Spinal cord (tissue), 10 donors: ENCODE measurements at places on chromosomes 7 and 10.

GRCh38 chr7:112619343-112619742 is 138.6 kb downstream of the LSMEM1 start:
- DNase-seq = no peak

DNA sequence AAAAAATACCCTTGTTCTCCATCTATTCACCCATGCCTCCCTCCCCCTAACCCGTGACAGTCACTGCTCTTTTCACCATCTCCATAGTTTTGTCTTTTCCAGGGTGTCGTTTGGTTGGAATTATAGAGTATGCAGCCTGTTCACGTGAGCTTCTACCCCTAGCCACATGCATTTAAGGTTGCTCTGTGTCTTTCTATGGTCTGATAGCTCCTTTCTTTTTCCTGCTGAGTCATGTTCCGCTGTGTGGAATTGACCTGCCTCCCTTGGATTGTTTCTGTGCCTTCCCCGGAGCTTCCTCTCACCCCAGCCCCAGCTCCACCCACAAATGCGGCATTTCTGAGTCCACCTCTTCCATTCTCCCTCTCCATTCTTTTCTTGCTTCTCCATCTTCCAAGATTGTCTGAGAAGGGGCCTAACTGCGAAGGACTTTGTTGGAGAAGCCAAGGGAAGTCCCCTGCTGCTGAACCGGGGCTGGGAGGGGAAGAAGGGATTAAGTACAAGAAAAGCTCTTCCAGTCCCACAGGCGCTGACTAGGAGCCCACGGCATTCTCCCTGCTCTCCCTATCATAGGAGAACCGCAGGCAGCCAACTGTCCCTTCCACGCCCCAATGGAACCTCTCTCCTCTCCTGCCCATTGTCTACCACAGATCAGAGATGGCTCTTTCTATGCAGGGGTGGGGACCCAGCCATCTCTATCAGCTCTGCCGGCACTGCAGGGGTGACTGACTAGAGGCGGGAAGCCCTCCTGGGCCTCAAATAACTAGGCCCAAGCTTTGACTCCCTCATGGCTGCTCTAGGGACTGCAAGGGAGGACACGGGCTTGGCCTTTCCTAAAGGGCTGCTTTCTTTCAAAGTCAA is 87.5 kb upstream of the ANLN start:
- DNase-seq = no peak

- peak; percentile 61 for DNase-seq
Observed at GRCh38 chr10:129880191-129880870, 83.7 kb downstream of the EBF3 start.

DNA sequence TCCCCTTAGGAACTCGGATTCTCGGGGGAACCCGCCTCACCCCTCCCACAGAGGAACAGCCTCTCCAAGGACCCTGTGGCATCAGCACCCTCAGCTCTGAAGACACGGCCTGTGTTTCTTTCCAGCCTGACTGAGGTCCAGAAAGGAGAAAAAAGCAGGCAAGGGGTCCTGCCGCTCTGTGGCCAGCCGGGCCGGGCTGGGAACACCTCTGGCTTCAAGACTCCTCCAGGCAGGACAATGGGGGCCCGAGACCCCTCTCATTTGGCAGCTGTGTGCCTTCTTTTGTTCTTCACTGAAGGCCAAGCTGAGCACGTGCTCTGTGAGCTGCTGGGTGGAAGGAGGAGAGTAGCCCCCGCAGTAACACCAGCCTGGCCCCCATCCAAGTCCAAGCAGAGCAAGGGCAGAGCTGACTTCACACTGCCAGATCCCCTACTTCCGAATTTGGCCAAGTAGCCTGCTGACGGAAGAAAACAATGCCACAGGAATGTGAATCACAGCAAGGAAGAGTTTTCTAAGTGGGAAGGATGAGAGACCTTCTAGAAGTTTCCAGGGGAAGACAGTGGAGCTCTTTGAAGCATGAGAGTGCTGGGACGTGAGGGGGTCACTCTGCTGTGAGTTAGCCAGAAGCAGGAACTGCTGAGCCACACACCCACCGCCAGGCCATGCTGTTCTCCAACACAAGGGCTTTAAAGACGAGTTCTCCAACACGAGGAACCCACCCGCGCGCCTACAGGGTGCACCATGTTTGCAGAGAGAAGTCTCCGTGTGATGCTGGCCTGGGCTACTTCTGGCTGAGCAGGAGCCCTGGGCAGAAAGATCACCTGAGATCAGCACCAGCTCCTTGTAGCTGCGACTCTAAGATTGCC is 3.1 kb downstream of the CNPY1 start:
- DNase-seq = peak; percentile 42

DNA sequence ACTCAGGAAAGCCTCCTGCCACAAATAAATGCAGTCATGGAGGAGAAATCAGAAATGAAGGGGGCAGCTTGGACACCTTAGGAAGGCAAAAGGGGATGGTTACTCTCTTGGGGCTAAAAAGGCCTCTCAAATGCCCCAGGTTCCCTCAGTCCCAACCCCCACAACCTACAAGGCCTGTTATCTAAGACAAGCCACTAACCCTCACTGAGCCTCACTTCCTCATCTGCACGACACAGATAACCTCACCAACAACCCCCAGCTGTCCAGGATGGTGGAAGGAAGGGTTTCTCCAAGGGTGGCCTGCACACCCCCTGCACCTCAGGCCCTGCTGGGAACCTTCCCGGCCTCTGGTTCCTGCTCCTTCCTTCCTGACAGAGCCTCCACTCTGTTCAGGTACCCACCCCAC is 29.2 kb downstream of the SORBS1 start:
- DNase-seq = no peak

- no peak for DNase-seq
Observed at GRCh38 chr7:83824214-83824613, 175.3 kb upstream of the SEMA3E start.

DNA sequence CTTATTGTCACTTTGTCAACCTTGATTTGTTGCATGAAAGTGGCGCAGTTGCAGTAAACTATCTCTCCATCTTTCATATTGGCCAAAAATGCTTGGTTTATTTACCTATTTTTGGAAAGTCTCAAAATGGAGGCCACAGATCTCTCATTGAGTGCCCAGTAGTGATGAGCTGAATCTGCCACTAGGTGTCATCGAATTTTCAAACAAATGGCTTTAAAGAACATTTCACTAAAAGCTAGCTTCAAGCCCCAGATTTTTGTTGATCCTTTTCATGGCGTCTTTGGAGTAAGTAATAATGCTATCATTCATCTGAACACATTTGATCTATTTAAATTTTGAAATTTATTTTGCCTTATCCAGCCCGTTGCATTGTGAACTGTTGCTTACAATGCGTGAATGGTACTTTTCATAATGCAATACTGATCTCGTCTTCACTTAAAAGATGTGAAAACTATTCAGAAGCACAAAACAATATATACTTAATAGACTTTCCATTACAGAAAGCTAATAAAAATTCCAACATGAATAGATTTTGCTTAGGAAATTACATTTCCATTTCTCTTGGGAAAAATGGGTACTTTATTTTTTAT is 236.2 kb downstream of the DNAJB9 start:
- DNase-seq = peak; percentile 49

DNA sequence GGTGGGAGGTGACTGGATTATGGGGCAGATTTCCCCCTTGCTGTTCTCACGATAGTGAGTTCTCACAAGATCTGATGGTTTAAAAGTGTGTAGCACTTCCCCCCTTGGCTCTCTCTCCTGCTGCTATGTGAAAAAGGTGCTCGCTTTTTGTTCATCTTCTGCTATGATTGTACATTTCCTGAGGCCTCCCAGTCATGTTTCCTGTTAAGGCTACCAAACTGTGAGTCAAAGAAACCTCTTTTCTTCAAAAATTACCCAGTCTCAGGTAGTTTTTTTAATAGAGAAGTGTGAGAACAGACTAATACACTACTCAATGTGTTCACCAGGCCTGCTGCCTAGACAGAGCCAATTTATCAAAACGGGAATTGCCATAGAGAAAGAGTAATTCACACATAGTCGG is 49.7 kb downstream of the SDHAF3 start:
- DNase-seq = no peak

DNA sequence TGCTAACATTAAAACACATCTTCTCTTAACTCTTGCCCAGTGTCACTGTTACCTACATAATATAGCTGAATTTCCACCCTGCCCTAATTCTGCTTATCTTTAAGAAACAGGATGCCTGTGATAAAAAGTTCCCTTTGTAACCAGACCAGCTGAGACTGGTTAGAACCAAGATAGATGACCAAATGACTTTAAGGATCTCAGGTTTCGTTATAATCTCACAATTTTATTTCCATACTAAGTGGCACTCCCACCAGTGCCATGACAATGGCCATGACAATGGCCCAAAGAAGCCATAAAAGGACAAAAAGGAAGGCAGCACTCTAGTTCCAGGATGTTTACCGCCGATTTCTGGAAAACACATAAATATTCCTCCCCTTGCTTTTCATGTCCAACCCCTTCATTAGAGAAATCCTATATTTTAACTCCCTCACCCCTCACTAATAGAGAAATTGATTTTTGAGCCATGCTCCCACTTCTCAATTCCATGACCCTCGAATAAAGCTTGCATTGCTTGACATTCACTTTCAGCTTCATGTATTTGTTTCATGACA is 126.1 kb downstream of the ELAPOR2 start:
- no peak for DNase-seq

DNA sequence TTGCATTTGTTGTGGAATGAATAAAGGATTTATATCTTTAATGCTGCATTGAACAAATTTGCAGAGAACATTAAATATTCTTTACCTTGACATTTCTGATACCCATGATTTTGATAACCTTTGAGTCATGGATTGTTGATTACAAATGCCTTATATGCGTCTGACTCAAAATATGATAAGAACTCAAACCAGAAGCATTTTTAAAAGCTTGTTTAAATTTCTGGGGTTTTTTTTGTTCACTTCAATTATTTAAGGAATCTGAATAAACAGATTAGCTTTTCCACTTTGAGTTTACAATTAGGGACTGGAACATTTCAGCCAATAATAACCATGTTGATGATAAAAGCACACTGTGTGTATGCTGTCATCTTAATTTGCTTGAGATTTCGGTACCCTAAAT is 253.5 kb downstream of the NRG3 start:
- DNase-seq = no peak

DNA sequence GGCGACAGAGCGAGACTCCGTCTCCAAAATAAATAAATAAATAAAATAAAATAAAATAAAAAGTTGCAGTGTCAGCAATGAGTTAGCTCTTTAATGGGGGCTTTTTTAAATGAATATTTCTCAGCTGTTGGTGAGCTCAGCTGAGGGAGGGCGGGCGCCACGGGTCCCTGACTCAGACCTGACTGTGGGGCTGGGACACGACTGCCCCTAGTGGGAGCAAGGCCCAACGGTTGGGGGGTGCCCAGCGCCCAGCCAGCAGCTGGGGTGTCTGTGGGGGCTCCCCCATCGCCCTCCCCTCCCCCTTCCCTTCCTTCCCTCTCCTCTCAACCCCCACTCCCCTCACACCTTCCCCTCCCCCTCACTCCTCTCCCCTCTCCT is 46.6 kb downstream of the PWWP2B start:
- no peak for DNase-seq

GRCh38 chr7:134845461-134845860 is 66.0 kb downstream of the CALD1 start:
- no peak for DNase-seq

DNA sequence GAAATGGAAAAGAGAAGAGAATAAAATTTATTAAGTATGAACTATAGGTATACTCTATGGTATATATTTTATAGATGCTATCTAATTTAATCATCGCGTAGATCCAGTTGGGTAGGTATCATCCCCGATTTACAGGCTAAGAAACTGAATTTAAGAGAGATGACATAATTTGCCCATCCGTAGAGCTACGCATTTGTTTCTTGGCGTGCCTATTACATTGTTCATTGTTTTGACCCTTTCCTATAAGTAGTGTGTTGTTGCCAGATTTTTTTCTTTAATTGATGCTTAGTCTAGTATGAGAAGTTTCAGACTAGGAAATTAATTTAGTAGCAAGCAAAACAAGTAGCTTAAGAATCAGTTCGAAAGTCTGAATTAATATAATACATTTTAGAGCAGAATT is 205.7 kb upstream of the NPSR1 start:
- DNase-seq = no peak

DNA sequence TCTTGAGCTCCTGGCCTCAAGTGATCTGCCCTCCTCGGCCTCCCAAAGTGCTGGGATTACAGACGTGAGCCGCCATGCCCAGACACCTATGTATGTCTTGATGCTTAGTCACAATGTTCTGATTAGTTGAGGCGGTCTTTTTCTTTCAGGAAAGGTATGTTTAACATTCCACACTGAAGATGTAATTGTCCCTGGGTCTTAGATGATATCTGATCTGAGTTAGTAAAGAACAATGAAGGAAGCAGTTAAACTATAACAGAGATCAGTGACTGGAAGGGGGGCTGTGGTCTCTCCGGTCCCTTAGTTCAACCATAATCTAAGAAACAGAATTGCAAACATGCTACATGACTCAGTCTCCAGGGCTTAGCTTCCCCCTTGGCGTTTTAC is 31.5 kb upstream of the SH2D4B start:
- no peak for DNase-seq

DNA sequence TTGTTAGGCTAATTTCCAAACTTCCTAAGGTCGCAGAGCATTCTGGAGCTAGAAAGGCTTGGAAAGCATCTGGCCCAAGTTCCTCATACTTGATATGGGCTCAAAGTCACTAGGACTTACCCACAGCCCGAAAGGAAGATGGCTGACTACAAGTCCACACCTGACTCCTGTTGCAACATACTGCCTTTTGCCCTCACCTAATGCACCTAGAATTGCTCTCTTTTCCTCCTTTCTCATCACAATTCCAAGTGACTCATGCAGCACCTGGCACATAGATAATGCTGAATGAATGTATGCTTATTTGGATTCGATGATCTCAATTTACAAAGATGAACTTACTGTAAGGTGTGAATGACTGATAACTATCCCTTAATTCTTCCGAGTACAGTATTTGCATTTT is 131.5 kb downstream of the SORBS1 start:
- DNase-seq = no peak

GRCh38 chr7:155418941-155419755 is 38.8 kb upstream of the EN2 start:
- no peak for DNase-seq

DNA sequence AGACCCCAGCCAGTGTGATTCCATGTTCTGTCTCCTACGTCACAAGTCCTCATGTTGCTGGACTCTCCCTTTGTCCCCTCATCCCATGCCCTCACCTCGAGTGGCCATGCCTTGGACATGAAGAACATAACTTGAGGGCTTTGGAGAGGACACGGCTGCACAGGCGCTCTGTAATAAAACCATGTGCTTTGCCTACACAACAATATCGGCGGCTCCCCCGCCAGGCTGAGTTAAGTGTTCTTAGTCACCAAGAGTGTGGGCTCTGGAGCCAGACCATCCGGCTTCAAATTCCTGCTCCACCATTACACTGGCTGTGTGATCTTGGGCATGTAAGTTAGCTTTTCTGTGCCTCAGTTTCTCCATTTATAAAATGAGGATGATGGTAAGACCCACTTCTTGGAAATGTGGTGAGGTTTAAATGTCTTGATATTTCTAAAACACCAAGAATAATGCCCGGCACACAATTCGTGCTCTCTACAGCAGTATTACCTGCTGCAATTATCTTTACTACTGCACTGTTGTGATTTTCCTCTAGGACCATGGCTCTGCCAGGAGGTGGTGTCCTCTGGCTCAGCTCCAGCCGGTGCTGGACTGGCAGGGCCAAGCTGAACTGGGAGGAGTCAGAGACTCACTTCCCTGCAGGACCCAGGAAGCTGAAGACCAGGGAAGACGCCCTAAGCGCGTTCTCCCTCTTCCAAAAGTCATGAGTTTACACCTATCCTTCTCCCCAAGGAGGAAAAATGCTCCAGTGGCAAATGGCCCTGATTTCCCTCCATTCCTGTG is 15.7 kb downstream of the SLIT1 start:
- no peak for DNase-seq

- no peak for DNase-seq
Observed at GRCh38 chr7:104241135-104241534, 33.3 kb upstream of the ORC5 start.
